ENCODE measurements at places on chromosomes 12 and 14.

DNA sequence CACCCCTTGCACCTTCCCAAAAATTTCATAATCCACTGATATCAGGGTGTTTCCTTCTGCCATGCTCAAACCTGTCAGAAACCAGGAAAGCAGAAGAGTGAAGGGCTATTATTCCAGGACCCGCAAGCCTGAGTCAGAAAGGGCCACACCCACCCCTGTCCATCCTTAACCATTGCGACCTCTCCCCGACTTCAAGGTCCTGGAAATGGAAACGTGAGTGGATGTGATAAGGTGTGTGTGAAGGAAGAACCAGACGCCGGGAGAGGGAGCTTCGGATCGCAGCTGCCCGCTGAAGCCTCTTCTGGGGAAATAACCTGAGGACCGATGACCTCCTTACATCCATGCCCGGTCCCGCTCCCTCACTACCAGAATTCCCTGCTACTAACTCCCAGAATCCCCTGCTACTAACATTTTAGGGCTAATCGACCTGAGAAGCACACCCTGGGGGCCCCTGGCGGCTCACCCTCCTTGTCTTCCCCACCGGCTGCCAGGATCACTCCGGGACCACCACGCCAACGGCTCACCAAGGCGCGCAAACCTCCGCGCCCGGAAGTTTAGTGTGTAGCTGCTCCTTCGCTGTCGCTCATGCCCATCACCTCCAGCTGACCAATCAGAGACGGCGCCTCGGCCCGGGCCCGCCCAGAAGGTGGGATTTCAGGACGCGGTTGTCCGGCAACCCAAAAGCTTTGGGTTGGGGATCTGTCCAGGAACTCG lies at the start of gene ACYP1:
Gene ACYP1, minus strand, starts transcription at position 534 of the 714 bp plus-strand sequence. Its CDS starts 471 bp downstream, at position 63.
- DNase-seq, result peak; percentile 97

GRCh38 chr12:90995010-90995409 lies 9.8 kb downstream of the EPYC start:
- no peak for DNase-seq

- DNase-seq, result no peak
These were observed 5.5 kb downstream of the ACTN1 start for GRCh38 chr14:68973639-68974038.

DNA sequence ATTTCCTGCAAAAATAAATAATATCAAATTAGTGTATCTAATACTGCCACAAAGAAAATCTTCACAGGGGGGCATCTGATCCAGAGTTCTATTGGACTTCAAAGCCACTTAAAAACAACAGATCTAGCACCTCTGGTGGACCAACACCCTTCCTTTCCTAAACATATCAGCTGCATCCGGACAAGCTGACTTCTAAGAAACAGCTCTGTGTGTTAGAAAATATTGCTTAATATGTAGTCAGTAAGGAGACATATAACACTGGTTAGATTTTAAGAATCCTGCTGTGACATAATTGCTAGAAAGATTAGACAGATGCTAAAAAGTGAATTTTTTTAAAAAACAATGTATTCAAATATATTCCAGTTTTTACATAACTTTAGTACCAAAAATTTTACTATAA lies 61.1 kb upstream of the PTPRB start:
- DNase-seq, result no peak

GRCh38 chr12:128817111-128818015 lies 6.4 kb downstream of the SLC15A4 start:
- DNase-seq, result peak; percentile 29

- no peak for DNase-seq
These were observed 28.6 kb upstream of the CEBPE start for GRCh38 chr14:23147676-23148075.

- peak; percentile 80 for DNase-seq
These were observed 9.0 kb downstream of the ARHGDIB start for GRCh38 chr12:14952299-14952921.

DNA sequence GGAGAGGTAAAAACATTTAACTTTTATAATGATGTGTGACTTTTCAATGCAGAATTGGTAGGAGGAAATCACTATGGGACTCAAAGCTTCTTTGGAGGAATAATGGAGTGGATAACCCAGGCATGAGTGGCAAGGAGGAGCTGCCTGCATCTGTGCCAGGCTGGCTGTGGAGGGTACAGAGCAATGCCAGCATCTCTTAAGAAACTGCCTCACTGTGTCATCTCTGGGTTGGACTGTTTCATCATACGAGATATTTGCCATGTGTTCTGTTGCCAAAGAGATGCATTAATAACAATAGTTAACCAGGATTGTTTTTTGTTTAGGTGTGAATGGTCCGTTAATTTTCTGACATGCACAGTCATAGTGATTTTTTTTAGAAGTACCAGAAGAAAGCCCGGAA lies 183.7 kb upstream of the NTF3 start:
- no peak for DNase-seq

DNA sequence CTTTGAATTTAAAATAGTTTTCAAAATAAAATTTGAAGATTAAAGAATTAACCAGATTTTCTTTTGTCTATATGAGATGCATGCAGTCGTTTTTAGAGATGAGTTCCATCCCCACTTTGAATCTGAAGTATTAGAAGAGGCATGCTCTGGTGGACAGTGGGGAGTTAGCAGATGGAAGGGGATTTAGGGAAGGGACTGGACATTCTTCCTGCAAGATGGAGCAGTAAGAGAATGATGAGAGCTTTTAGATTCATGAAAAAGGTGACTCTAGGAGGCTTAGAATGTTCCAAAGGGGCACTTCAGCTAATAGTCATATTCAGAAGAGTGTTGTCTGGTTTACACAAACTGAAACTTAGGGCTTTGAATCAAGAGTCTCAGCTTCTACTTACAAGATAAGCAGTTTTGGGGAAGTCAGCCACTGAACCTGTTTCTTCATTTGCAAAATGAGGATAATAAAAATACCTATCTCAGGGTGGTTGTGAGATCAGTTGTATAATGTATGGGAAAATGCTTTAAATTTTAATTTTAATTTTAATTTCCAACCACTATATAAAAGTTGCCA lies 3.7 kb downstream of the ZBTB1 start:
- peak; percentile 80 for DNase-seq

GRCh38 chr14:68657300-68658028 lies 135.4 kb downstream of the ZFP36L1 start:
- no peak for DNase-seq

- no peak for DNase-seq
These were observed 101.1 kb downstream of the B4GALNT3 start for GRCh38 chr12:560691-561390.

DNA sequence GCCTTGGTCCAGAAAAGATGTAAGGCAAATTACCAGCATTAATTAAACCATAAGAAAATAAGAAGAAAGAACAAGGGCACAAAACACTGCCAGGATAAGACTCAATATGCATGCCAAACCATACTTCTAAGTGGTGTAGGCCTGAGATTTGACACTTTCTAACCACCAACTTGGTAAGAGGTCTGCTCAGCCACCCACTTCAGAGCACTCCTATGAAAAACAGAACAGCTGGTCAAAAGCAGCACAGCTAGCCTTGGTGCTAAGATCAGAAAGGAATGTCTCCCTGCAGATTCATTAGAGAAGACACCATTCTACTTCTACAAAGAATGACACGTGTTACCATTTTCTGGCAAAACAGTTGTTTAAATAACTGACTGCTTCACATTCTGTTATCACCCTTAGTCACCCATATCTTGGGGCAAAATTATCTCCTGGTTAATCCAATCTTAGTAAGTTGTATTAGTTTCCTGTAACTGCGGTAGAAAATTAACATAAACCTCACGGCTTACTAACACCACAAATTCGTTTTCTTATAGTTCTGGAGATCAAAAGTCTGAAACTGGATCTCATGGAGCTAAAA lies 13.2 kb downstream of the RPS6KA5 start:
- peak; percentile 38 for DNase-seq

DNA sequence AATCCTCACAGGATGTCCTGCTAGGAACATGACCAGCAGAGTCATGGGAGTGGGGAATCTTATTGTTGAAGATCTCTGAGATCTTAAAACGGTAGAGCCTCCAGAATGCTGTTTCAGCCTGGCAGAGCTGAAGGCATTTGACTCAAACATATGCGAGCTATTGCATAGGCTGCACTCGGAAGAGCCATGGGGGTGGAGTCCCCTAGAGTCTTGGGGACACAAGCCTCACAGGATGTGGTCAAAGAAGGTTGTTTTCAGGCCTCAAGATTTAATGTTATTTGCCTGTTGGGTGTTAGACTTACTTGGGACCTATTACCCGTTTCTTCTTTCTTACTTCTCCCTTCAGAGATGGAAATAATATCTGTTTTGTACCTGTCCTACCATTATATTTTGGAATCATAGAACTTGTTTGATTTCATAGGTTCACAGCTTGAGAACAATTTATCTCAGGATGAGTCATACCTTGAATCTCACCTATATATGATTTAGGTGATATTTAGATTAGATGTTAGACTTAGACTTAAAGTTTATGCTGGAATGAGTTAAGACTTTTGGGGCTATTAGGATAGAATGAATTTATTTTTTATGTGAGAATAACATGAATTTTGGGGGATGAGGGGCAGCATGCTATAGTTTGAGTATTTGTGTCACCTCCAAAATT lies 172.2 kb upstream of the ATP2B1 start:
- DNase-seq, result peak; percentile 76

GRCh38 chr12:132618683-132619043 lies at the start of gene P2RX2:
P2RX2 (plus strand) TSS chr12:132618776; CDS start chr12:132618817, 41 bp downstream.
- no peak for DNase-seq

GRCh38 chr12:120771097-120771496 lies 45.5 kb downstream of the ACADS start:
- no peak for DNase-seq

DNA sequence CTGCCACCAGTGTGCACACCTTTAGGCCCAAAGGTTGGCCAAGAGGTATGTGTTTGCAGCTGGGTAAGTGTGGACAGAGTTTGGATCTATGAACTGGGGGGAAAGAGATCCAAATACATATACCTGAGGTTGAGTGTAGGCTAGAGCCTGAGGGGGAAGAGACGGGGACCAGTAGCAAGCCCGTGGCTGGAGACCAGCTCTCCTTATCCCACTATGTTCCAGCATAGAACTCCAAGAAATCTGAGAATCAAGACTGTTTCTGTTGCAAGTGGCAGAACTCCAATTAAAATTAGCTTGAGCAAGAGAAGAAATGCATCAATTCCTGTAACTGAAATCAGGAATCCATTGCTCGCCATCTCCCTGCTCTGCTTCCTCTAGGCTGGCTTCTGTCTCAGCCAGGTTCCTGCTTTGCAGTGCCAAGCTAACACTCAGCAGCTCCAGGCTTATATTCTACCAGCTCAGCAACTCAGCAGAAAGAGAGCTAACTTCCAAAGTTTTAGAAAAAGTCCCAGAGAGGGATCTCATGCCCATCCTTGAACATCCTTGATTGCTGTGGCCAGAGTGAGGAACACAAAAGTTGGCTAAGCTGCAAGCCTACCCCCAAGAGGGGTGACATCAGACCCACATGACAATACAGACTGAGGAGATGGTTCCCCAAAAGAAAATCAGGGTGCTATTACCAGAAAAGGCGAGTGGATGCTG lies 1.5 kb upstream of the PCK2 start:
- no peak for DNase-seq

DNA sequence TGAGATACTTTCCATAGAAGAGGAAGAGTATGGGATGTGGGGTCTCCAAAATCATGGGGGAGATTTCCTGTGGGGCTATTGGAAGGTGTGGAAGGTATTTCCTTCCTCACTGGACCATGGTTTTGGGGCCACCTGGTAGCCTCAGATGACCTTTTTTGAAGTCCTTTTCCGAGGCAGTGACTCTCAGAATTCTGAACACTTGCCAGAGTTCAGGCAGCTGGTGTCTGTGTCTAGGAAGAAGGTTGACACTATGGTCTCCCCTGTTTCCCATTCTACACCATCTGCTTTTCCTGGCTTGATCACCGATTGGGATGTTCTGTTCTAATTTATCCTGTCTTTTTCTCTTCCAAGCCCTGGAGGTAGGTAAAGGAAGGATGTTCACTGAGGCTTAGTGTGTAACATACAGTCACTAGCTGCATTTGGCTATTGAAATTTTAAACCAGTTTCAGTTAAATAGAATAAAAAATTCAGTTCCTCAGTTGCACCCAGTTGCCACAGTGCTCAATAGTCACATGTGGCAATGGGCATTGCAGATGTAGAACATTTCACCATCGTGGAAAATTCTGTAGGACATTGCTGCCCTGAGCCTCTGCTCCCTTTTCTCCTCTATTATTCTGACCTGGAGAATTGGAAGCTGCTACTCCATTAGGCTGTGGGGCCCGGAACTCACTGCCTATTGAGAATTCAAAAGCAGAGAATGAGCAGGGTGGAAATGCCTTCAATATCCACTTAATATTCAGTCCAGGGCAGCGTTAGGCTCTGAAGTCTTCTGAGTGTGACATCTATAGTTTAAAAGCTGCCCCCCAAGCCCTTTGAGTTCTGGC lies 11.0 kb upstream of the PLEKHG3 start:
- DNase-seq, result no peak

DNA sequence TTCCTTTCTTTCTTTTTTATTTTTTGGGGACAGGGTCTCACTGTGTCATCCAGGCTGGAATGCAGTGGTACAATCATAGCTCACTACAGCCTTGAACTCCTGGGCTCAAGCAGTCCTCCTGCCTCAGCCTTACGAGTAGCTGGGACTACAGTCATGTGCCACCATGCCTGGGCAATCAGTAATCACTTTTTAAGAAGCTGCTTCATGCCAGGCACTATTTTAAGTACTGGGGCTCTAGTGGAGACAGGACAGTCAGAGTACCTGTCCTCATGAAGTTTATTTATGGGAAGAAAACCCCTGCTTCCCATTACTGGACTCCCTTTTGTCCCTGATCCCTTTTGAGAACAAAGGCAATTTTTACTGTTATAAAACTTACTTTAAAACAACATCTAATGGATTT lies 124.0 kb upstream of the NPAS3 start:
- no peak for DNase-seq

DNA sequence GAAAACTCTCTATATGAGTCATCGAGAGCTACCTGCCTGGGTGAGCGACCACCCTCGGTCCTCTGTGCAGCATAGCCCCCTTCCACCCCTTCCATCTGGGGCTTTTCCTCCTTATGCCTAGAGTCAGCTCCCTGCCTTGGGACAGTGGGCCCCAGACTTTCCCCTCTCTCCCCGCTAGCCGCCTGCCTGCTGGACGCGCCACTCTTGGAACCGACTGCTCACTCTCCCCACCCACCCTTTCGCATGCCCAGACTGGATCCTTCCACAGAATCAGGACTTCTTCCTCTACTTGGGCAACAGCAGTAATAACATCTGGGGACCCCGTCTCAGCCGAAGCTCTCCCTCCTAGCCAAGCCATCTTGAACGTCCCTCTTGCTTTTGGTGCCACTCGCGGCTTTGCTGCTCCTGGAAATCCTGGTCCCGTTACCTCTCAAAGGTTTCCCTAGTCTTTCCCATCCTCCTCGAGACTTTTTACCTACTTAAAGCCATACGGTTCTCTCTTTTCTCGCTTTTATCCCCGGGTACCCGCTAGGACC lies 671 bp downstream of the ESYT1 start:
- DNase-seq, result no peak

- no peak for DNase-seq
These were observed 5.0 kb upstream of the EP400 start for GRCh38 chr12:131944601-131945251.
